ENCODE measurements at places on chromosomes 6 and 20.

DNA sequence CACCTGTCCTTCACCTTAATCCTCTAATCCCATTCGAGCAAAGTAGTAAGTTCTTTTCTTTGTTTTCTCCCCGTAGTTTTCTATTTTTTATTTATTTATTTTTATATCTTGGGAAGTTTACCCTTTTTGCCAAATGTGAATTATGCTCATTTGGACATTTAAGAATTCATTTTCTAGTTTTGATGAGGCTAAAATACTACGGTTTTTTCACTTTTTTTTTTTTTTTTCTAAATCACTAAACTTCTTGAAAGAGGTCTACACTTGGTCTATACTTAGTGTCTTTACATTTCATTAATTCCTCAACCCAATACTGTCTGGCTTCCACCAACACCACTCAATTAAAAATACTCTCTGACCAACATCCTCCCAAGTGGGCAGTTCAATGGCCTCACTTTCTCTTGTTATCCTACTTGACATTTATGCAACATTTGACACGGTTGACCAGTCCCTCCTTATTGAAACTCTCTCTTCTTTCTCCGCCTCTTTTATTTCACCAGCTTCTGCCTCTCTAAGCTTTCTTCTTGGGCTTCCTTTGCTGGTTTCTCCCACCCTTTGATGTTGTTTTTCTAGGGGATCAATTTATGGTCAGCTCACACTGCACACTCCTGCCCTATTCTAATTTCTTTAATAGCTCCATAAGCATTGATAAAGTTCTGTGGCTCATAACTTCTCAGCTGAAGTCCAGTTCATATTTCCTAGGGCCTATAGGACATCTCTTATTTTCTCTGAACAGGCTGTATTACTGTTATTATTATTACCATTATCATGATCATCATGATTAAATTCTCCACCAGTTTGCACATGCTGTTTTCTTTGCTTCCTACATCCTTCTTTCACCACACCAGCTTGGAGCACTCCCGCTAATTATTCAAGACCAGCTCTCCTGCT is 72.6 kb upstream of the CITED2 start:
- DNase-seq: no peak

DNA sequence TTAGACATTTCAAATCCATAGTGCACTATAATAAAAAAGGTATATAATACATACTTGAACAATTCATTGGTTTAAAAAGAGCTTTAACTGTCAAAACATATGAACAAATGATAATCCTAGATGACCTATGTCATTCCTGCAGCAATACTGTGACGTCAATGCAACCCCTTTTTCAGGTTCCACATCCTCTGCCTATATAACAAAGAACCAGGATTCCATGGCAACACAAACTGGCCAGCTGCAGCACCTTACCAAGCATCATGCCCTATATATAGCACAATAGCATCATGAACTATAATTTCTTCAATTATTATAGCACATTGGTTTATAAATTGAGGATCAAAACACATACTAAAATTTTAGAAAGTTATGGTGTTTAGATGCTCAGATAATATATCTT is 578 bp upstream of the PTCHD4 start:
- DNase-seq: no peak

- DNase-seq: no peak
Observed at GRCh38 chr20:37903317-37904007, 535 bp downstream of the VSTM2L start.

DNA sequence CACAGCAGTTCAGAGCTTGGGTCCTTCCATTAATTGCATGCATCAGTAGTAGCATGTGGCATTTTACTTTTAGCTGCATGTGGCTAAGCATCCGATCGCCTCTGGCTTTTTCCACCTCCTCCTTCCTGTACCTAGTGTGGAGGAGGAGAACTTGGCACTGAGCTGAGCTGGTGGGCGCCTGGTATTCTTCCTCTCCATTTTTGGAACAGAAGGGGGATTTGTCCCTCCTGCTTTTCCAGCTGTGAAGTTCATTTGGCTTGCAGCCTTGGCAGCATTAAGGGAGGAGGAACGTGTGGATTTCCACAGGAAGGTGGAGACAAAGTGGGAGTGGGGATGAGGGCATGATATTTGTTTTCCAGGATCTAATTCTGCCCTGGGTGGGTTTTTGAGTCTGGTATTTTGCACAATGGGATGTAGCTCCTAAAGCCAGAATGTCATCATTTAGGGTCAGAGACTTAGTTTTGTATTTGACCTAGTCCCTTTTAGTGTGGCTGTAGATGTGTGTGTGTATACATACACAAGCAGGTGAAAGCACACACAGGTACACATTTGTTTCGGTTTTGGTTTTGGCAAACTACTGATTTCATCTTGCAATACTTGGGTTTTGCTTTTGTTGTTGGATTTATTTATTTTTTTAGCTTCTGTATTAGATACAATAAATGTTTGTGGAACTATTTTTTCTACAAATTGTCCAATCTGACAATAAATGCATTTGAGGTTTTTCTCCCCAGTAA is 90.0 kb downstream of the SASH1 start:
- DNase-seq: no peak

GRCh38 chr6:156045401-156046267 is 590.0 kb upstream of the NOX3 start:
- DNase-seq: no peak

GRCh38 chr20:31593221-31594001 is 11.7 kb upstream of the ID1 start:
- DNase-seq: no peak

GRCh38 chr6:145051661-145052060 is 683.7 kb downstream of the EPM2A start:
- no peak for DNase-seq

DNA sequence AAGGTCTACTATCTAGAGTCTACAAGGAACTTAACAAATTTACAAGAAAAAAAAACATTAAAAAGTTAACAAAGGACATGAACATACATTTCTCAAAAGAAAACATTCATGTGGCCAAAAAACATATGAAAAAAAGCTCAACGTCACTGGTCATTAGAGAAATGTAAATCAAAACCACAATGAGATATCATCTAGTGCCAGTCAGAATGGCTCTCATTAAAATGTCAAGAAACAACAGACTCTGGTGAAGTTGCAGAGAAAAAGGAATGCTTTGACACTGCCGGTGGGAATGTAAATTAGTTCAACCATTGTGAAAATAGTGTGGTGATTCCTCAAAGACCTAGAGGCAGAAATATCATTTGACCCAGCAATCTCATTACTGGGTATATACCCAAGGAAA is 48.3 kb downstream of the OGFRL1 start:
- DNase-seq: no peak

DNA sequence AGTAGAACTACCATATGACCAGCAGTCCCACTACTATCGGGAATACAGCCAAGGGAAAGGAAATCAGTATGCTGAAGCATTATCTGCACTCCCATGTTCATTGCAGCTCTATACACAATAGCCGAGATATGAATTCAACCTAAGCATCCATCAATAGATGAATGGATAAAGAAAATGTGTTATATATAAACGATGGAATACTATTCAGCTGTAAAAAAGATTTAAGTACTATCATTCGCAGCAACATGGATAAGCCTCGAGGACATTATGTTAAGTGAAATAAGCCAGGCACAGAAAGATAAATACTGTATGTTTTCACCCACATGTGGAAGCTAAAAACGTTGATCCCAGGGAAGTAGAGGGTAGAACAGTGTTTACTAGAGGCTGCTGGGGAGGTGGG is 44.1 kb downstream of the DTNBP1 start:
- no peak for DNase-seq

DNA sequence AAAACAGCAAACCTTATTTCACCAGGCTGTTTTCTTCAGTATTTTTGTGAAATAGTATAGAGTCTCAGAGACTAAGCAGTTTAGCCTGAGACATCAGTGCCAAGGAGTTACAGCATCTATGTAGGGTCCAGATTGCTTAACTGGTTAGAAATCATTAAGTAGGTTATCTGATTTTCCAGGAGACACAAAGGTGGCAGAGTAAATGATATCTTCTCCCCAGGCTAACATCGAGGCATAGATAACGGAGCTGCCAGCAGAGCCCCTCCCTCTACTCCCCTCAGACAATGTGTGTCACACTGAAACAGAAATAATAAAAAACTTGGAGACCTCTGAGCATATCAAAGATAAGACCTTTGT is 473.0 kb upstream of the CITED2 start:
- no peak for DNase-seq

DNA sequence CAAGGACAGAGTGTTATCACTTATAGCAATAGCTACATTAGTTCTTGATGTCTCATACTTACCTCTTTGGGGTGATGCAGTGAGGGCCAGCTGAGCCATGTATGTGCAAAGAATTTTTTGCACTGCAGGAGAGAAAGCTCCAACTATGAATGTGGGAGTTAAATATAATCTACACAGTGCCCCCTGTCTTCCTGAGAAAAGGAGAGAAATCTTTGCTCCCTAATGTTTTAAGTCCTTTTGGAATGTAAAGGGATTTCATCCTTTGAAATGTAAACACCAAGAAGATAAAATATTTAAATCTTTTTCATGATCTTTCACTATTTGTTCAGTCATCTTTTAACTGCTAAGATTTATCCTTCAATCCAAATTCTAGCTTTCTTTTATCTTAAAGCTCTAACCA is 822.1 kb downstream of the TENT5A start:
- DNase-seq: no peak

GRCh38 chr6:110284855-110285254 is 73.3 kb downstream of the METTL24 start:
- no peak for DNase-seq

DNA sequence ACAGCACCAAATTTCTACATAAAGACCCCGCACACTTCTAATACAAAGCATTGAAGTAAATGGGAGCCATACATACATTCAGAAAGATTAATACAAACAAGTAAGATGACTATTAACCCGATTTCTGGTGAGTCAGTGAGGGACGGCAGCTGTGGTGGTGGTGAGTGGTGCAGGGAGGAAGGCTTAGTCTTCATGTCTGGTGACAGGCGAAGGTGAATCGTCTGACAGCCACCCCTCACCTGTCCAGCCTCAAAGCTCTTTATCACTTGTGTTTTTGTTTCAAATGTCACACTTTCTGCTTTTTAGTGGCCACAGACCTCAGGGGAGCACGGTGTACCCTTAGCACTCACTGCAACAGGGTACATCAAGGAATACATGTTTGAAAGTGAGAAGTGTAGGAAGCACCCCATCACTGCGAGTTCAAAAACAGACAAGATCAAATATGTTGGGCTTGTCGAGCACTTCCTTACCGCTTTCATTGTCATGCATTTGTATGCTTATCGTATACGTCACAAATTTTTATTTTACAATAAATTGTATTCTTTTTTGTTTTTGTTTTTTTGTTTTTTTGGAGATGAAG is 63.5 kb downstream of the IRF4 start:
- no peak for DNase-seq

DNA sequence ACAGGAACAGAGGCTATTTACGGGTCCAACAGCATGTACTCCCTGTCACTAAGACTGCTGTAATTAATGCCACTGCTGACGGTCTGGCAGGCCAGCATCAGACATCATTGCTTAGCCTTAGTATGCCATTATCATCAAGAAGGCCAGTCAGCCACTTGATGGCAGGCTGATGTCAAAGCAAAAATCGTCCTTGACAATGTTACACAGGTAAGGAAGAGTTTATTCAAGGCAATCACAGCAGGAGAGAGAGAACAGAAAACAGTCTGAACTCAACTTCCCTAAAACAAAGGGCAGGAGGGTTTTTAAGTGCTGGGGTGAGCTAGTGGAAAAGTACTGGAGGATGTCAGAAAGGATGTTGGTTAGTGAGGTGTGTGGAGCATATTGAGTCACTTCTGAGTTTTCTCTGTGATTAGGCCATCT is 25.1 kb downstream of the FKBP1C start:
- no peak for DNase-seq

DNA sequence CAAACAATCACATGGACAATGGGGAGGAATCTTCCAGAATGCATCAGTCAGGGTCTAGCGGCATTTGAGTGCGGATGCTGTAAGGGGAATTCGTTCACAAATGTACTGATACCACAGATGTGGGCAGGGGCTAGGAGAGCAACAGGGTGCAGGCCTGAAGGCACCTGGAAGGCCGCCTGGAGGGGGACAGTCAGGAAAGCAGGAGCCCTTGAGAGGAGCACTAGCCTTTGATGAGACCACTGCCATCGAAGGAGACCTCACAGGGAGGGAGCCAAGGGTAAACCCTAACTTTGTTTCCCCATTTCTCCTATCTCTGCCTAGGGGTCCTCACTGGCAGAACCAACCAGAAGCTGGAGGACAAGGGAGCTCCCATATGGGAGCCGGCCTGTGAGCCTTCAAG is 38.2 kb downstream of the MYB start:
- DNase-seq: no peak

DNA sequence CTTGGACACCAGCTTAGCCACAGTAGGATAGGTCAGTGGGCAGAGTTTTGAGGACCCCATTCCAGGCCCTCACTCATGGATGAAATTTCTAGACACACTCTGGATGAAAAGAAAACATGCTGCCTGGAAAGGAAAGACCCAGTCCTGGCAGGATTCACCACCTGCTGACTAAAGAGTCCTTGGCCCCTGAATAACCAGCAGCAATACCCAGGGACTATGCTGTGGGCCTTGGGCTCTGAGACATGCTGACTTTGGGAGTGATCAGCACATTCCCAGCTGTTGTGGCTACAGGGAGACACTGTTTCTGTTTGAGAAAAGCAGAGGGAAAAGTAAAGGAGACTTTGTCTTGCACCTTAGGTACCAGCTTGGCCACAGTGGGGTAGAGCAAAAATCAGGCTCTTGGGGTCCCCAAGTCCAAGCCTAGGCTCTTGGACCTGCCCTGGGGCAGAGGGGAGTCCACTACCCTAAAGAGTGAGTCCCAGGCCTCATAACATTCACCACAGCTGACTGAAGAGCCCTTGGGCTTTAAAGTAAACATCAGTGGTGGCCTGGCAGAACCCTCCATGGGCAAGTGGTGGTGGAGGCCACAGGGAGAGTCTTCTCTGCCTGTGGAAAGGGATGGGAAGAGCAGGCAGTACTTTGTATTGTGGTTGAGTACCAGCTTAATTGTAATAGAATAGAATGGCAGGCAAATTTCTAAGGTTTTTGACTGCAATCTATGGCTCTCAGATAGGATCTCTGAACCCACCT is 516.8 kb downstream of the BCKDHB start:
- no peak for DNase-seq

GRCh38 chr6:15936503-15936902 is 192.4 kb upstream of the MYLIP start:
- DNase-seq: no peak

DNA sequence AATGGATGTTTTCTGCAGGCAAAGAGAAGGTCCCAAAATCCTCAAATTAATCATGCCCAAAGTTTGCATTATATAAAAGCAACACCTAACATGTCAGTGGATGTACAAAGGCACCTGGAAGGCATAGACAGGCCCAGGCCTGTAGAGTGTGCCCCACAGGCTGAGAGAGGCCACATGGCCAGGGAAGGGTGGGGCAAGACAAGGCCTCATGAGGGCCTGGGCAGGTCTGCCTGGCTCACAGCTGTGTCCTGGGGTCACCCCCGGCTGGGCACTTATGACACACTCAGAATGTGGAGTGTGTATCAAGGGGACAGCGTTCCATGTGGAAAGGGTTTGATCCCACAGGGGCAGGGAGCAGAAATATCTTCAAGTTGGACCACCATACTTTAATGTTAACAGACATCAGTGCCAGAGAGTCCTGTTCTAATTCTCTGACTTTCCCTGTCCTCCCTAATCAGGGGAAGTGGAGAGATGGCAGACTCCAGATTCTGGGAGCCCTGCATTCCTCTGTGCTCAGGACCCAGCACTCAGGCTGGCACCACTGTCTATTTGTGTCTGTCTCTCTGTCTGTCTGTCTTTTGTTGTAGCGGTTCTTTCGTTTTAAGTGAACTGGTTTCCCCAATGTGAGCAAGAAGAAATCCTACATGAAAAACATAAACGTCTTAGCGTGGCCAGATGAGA is 178.3 kb upstream of the FOXA2 start:
- DNase-seq: no peak
